ENCODE measurements at places on chromosomes 13 and 19. TPM values are rescaled to one million over a fixed set of nuclear protein-coding genes. Genes with fewer than 3 reads are reported as not detected.

GRCh38 chr13:113542751-113543424 lies 41.7 kb upstream of the TFDP1 start:
- no peak for DNase-seq
- H3K36me3 ChIP-seq: peaks cover 3% of the 10 kb centered on the region
- H3K4me1 ChIP-seq: no peaks in the 10 kb centered on the region
- no peaks in the 10 kb centered on the region for H3K27me3 ChIP-seq

DNA sequence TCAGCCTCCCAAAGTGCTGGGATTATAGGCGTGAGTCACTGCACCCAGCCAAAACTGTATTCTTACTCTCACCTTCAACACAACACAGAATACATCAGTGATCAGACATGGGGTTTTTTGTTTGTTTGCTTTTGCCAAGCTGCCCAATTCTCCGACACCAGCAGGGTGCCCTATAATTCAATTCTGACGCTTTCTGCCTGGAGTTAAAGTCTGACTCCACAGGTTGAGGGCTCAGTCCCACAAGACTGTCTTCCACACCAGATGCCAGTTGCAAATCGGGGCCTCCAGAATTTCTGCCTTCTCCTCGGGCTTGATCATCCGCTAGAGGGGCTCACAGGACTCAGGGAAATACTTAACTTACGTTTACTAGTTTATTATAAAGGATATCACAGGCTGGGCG lies 22.1 kb downstream of the FBN3 start:
- DNase-seq: no peak
- no peak overlapping the region for H3K27ac ChIP-seq
- no peaks in the 10 kb centered on the region for H3K27me3 ChIP-seq

GRCh38 chr13:40208517-40208916 lies 457.9 kb downstream of the FOXO1 start:
- H3K36me3 ChIP-seq: no peaks in the 10 kb centered on the region
- peaks cover 21% of the 10 kb centered on the region for H3K4me1 ChIP-seq
- H3K27me3 ChIP-seq: no peaks in the 10 kb centered on the region
- H3K27ac ChIP-seq: no peak overlapping the region
- H3K4me3 ChIP-seq: no peak overlapping the region

- no peaks in the 10 kb centered on the region for H3K27me3 ChIP-seq
- no peak overlapping the region for H3K4me3 ChIP-seq
- H3K27ac ChIP-seq: no peak overlapping the region
- no peak for DNase-seq
- H3K36me3 ChIP-seq: no peaks in the 10 kb centered on the region
Measured at GRCh38 chr13:81116461-81117282, 775.7 kb upstream of the SPRY2 start.

- H3K27ac ChIP-seq: no peak overlapping the region
- no peaks in the 10 kb centered on the region for H3K36me3 ChIP-seq
- H3K4me1 ChIP-seq: no peaks in the 10 kb centered on the region
- H3K27me3 ChIP-seq: no peaks in the 10 kb centered on the region
Measured at GRCh38 chr13:71325556-71325955, 541.4 kb downstream of the DACH1 start.

- no peaks in the 10 kb centered on the region for H3K4me1 ChIP-seq
- H3K36me3 ChIP-seq: no peaks in the 10 kb centered on the region
- H3K4me3 ChIP-seq: no peak overlapping the region
- no peak for DNase-seq
Measured at GRCh38 chr13:23921451-23921888, 24.2 kb upstream of the C1QTNF9B start.

The WASF3 gene
- total RNA-seq: not detected

GRCh38 chr13:66714795-66715194 lies 515.3 kb downstream of the PCDH9 start:
- H3K27ac ChIP-seq: no peak overlapping the region
- no peak for DNase-seq

The PRSS57 gene
- total RNA-seq: 4.5 TPM
